NCI-H1930 (cell line): ENCODE measurements at places on chromosomes 7 and 10.

DNA sequence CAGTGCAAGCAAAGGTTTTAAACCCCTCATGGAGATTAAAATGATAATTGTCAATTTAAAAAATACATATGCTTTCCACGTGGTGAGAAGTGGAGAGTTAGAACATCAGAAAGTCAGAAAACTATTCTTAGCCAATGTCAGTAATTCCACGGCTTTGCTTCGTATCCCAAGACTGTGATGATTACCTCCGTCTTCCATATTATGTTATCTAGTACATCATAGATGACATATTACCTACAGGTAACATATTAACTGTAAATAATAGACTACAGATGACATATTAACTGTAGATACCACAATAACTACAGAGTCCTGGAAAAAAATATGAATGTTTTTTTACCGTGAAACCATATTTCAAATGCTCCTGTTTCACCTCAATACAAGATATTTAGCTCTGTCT, 579.4 kb upstream of the PFKP start:
- DNase-seq, result no peak

DNA sequence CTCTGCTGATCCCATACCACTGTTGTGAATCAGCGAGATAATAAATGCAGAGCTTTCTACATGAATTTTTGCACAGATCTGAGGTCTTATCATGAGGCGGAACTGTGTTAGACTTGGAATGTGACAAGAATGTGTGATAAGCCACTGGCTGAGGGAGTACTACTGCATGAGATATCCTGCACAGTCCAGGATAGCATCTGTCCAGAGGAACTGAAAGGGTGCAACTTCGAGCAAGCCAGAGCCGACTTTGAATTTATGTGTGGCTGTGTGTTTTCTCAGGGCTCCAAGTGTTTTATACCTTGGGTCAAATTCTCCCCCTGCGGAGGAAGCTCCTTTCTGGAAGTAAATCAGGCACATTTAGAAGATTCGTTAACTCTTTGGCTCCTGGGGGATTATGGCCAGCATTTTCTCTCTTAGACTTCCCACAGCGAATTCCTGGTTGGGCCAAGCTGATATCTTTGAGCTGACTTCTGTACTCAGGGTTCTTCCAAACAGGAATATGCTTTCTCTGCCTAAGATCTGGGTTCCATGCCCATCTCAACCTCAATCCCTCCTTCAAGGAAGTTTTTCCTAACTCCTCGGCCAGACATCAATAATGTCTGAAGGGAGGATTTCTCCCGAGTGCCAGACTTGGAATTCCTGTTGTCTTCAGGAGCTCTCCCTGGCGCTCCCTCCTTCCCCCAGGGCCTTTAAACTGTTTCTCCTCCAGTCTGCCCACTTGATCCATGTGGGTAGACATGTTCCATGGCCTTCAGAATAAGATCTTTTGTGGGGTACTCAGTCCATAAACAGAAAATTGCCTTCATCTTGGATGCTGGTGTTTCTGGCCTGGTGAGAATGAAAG, 2.5 kb upstream of the MEST start:
- no peak for DNase-seq

DNA sequence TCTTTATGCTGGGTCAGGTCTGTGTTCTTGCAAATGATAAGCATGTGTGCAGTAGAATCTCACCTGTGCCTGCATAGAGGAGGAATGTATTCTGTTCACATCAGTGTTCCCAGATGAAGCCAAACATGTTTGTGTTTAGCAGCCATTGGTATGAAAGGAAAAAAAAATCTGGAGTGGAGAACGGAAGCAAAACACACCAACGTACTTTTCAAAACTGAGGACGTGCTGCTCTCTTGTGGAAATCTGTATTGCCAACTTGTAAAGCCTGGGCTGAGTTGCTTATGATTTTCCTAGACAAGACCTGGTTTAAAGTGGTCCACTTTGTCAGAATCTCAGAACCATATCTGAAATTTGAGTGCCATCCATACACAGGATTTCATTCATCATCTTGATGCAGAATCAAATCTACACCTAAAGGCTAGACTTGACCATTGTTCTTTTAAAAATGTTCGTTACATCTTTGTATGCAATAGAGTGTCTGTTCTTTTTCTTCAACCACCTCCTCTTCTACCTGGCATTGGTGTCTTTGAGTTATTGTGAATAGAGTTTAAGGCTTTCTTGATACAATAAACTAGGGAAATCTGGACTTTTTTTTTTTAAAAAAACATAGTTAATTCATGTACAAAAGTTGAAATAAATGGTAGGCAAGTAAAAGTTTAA, 367.7 kb downstream of the PHF14 start:
- peak; percentile 36 for DNase-seq

GRCh38 chr7:10634239-10634638, 339.4 kb upstream of the PHF14 start:
- DNase-seq, result no peak

DNA sequence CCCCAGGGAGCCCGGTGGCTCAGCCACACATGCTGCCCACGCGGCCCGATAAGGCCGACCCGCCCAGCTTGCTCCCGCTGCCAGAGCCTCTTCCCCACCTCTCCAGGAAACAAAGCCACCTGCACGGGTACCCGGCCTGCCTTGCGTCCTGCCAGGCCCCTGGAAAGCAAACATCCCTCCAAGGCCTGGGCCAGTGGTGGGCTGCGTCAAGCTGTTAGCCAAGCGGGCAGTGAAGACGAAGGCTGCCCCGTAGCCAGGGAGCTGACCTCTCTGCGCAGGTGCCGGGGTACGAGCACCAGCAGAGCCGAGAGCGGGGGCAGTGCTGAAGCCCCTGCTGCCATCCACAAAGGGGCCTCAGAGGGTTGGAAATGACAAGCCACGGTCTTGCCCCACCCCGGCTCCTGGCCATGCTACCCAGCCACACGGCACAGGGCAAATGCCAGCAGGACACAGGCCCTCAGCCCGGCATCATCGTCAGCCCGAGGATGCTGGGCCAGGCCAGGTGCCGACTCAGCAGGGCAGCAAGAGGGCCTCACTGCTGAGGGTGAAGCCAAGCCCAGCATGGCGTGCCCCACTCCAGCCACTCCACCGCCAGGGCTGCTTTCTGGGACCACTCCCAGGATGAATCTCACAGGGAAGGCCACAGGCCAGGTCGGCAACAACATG, 140.0 kb downstream of the PTPRN2 start:
- DNase-seq, result no peak

DNA sequence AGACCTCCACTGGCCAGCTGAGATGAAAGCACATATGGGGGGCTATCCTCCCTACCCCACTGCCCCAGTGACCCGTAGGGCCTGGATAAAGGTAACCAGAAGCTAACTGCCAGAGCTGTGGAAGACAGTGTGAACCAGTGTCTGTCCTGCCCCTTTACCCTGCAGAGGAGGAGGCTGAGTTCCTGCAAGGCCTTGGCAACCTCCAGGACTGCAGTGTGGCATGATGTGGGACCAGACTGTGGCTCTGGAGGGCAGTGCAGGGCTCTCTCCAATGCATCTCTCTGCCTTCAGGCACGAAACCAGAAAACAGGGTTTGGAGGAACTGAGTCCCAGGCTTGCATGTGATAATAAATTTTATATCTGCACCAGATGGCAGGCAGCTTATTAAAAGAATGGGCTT, 93.1 kb downstream of the EPC1 start:
- DNase-seq, result no peak

GRCh38 chr10:80472234-80473095, 18.4 kb downstream of the TSPAN14 start:
- no peak for DNase-seq

GRCh38 chr7:40595832-40596231, 461.0 kb downstream of the SUGCT start:
- DNase-seq, result no peak

- DNase-seq, result no peak
These were observed 89.9 kb downstream of the APBB1IP start for GRCh38 chr10:26528048-26528447.
